T-helper 17 cell (primary cell): ENCODE measurements at places on chromosomes 11 and 22. TPM values are rescaled to one million over a fixed set of nuclear protein-coding genes. Genes with fewer than 3 reads are reported as not detected.
A peak's percentile ranks its signal among the peaks of the same experiment; 100 is the strongest.

GRCh38 chr11:102868339-102868738, 6.4 kb downstream of the MMP12 start:
- no peak overlapping the region for H3K27ac ChIP-seq
- DNase-seq, result no peak
- H3K36me3 ChIP-seq, result no peaks in the 10 kb centered on the region
- H3K27me3 ChIP-seq, result peaks cover 17% of the 10 kb centered on the region
- no peak overlapping the region for H3K4me3 ChIP-seq

DNA sequence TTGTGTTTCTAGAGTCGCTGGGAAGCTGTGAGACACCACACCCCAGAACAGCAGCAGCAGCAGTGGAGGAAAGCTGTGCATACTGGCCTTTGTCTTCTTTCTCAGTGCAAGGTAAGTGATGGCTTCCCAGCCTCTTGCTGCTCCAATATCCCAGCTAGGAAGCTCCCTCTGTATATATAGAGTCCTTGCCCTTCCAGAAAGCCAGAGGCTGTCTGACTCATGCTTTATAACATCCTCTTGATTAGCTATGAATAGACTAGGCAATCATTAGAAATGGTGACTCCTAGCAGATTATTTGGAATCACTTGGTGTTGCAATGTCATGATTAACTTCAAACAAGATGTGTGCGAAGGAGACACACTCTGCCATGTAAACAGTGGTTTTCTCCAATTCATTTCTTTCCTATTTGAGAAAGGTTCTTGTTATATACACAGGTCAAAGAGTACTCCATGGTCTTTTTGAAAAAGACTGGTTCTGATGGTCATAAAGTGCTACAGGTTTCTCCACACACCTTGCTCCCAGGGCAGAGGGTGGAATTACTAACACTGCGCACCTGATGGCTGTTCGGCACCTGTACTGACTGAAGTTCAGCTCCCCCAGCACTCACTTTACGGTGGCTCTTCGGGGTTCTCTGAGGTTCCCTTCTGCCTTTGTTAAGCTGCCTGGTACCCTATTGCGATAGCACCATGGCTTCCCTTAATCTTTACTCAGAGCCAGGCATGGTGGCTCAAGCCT, at the start of gene MMP1:
MMP1 (minus strand) TSS at position 149 of the 735 bp plus-strand sequence; CDS start at position 81, 68 bp downstream.
- H3K4me1 ChIP-seq, result no peaks in the 10 kb centered on the region
- no peaks in the 10 kb centered on the region for H3K36me3 ChIP-seq
- peaks cover 20% of the 10 kb centered on the region for H3K27me3 ChIP-seq
- no peak within 1 kb of the TSS for H3K4me3 ChIP-seq

NAV2 gene
- total RNA-seq, result 0.96 TPM

OTOG gene
- total RNA-seq, result not detected

ROBO4 gene
- total RNA-seq, result not detected

GRCh38 chr11:44575288-44575672, 9.8 kb downstream of the CD82 start:
- peak overlapping the region; percentile 98 for H3K27ac ChIP-seq
- H3K4me1 ChIP-seq, result peaks cover 71% of the 10 kb centered on the region
- peaks cover 3% of the 10 kb centered on the region for H3K36me3 ChIP-seq

SYCE3 gene
- total RNA-seq, result not detected

GRCh38 chr11:73226297-73227006, 8.4 kb downstream of the P2RY2 start:
- no peak for DNase-seq
- H3K27ac ChIP-seq, result no peak overlapping the region
- peaks cover 15% of the 10 kb centered on the region for H3K27me3 ChIP-seq
- H3K4me3 ChIP-seq, result no peak overlapping the region
- peaks cover 7% of the 10 kb centered on the region for H3K36me3 ChIP-seq

OR51A2 gene
- not detected for total RNA-seq

OR51B2 gene
- not detected for total RNA-seq

DNA sequence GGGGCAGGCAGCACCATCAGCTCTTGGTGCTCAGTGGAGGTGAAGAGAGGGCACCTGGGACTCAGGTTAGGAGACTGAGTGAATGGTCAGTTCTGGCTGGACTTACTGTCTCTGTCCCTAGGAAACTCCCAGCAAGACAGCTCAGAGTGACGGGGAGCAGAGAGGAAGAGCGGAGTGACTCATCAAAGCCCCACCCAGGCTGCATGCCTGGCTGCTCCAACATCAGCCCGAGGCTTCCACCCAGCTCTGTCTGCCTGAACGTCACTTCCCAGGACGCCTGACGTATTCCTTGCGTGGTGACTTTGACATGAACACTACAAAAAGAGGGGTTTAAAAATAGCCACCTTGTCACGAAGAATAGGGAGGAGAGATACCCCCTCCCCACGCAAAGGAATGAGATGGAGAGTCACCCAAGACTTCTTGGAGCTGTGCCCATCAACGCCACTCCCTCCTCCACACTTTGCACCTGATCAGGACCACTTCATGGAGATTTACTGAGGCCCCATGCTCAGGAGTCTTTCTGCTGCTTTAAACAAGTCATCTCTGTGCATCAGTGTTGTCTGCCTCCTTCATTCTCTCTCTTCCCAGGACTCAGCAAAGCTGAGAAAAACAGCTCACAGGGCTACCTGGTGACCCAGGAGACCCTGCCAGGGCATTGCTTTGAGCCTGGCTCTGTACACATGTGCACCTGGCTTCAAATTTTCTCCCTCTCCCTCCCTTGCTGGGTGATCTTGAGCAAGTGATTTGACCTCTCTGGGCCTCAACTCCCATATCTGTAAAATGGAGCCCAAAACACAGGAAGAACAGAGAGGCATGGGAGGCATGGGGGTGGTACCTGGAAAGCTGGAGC, 83.1 kb downstream of the MN1 start:
- no peaks in the 10 kb centered on the region for H3K4me1 ChIP-seq
- H3K27me3 ChIP-seq, result peaks cover 6% of the 10 kb centered on the region
- no peak overlapping the region for H3K4me3 ChIP-seq
- no peak for DNase-seq
- H3K27ac ChIP-seq, result no peak overlapping the region

DNA sequence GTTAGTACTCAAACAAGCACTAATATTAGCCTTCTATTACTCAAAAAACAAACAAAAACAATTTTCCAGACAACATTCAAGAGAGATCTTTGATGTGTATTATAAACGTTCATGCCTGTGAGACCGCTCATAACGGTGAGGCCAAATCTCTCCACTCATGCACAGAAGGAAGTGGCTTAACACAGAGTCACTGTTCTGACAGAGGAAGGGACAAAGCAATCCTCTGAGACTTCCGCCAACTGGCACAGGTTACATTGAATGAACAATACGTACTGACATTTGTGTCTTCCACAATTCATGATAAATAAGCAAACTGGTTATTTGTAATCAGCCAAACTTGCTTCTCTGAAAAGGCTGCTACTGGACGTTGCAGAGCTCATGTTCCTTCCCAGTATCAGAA, 30.5 kb downstream of the CHKA start:
- no peaks in the 10 kb centered on the region for H3K4me1 ChIP-seq
- no peak overlapping the region for H3K27ac ChIP-seq
- no peaks in the 10 kb centered on the region for H3K27me3 ChIP-seq
- no peak for DNase-seq
- no peak overlapping the region for H3K4me3 ChIP-seq

- H3K27ac ChIP-seq, result no peak overlapping the region
- H3K36me3 ChIP-seq, result no peaks in the 10 kb centered on the region
- no peak overlapping the region for H3K4me3 ChIP-seq
- no peaks in the 10 kb centered on the region for H3K27me3 ChIP-seq
- DNase-seq, result no peak
- no peaks in the 10 kb centered on the region for H3K4me1 ChIP-seq
These were observed 507.2 kb upstream of the LARGE1 start for GRCh38 chr22:34427436-34427835.

MYBPC3 gene
- total RNA-seq, result not detected

- no peaks in the 10 kb centered on the region for H3K36me3 ChIP-seq
- peaks cover 26% of the 10 kb centered on the region for H3K27me3 ChIP-seq
- no peak for DNase-seq
- H3K27ac ChIP-seq, result no peak overlapping the region
- H3K4me1 ChIP-seq, result peaks cover 6% of the 10 kb centered on the region
These were observed 14.5 kb upstream of the P4HA3 start for GRCh38 chr11:74325649-74326645.

- no peak for DNase-seq
- H3K36me3 ChIP-seq, result no peaks in the 10 kb centered on the region
- no peak overlapping the region for H3K4me3 ChIP-seq
- peaks cover 7% of the 10 kb centered on the region for H3K27me3 ChIP-seq
- H3K4me1 ChIP-seq, result no peaks in the 10 kb centered on the region
- H3K27ac ChIP-seq, result no peak overlapping the region
These were observed 198.4 kb downstream of the ADAMTS15 start for GRCh38 chr11:130646881-130647280.

DNA sequence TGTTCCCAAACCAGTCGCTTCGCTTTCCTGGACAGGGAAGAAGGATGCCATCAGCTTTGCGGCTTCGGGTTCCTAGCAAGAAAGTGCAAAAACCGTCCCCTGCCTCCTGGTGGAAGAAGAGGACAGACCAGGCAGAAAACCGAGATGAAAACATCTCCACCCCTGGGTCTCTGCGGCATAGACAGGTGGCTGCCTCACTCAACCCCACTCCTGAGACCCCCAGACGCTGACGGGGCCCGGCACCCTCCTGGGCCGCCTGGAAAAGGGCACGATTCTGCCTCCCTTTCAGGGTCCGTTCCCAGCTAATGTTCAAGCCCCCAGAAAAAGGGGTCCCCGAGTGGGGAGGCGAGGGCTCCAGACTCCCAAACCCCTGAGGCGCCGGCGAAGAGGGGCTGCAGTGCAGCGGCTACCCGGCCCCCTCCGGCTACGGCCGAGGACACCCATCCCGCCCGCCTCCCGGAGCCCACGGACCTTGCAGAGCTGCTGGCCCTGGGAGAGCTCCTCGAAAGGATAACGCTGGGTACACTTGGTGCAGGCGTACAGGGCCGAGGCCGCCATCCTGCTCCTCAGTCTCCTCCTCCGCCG, 569 bp downstream of the FAM76B start:
- no peaks in the 10 kb centered on the region for H3K27me3 ChIP-seq
- H3K27ac ChIP-seq, result peak overlapping the region; percentile 99
- peak overlapping the region; percentile 97 for H3K4me3 ChIP-seq

POU2AF2 gene
- total RNA-seq, result not detected

GRCh38 chr11:84289381-84289906, 1003.3 kb upstream of the CCDC90B start:
- no peaks in the 10 kb centered on the region for H3K36me3 ChIP-seq
- no peaks in the 10 kb centered on the region for H3K4me1 ChIP-seq
- H3K27me3 ChIP-seq, result no peaks in the 10 kb centered on the region
- DNase-seq, result no peak
- H3K4me3 ChIP-seq, result no peak overlapping the region

GRCh38 chr11:45578316-45578715, 87.1 kb downstream of the CHST1 start:
- no peaks in the 10 kb centered on the region for H3K4me1 ChIP-seq
- DNase-seq, result no peak
- no peak overlapping the region for H3K27ac ChIP-seq

GRCh38 chr11:95699631-95700470, 89.7 kb downstream of the FAM76B start:
- DNase-seq, result no peak
- peaks cover 33% of the 10 kb centered on the region for H3K4me1 ChIP-seq
- no peaks in the 10 kb centered on the region for H3K36me3 ChIP-seq

YPEL4 gene
- total RNA-seq, result 1.2 TPM

GRCh38 chr11:44417731-44418455, 108.0 kb upstream of the ALX4 start:
- no peak overlapping the region for H3K4me3 ChIP-seq
- no peak for DNase-seq
- peaks cover 2% of the 10 kb centered on the region for H3K36me3 ChIP-seq
- no peaks in the 10 kb centered on the region for H3K4me1 ChIP-seq
- peaks cover 46% of the 10 kb centered on the region for H3K27me3 ChIP-seq

DNA sequence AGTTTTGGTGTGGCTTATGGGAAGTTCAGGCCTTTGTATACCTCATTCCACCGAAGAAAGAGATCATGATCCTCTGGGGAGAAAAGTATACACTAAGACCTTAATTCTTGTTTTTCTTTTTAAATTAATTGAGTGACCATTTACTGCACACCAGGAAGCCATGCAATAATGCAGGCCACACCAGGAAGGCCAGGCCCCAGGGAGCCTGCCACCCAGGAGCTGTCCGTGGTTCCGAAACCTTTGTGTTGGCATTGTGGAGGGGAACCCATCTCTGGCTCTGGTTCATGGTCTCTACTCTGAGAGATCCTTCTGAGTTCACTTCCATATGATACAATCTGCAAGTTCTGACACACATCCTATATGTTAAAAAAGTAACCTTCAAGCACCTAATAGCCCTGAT, 291.8 kb downstream of the MIAT start:
- peaks cover 31% of the 10 kb centered on the region for H3K27me3 ChIP-seq
- H3K36me3 ChIP-seq, result peaks cover 4% of the 10 kb centered on the region
- no peak overlapping the region for H3K27ac ChIP-seq
- no peak overlapping the region for H3K4me3 ChIP-seq
- no peaks in the 10 kb centered on the region for H3K4me1 ChIP-seq

- no peaks in the 10 kb centered on the region for H3K27me3 ChIP-seq
- H3K36me3 ChIP-seq, result no peaks in the 10 kb centered on the region
- H3K27ac ChIP-seq, result no peak overlapping the region
- no peaks in the 10 kb centered on the region for H3K4me1 ChIP-seq
These were observed 257.6 kb downstream of the NELL1 start for GRCh38 chr11:20926799-20927540.

GRCh38 chr11:134240592-134240991, 12.6 kb downstream of the THYN1 start:
- DNase-seq, result no peak
- no peaks in the 10 kb centered on the region for H3K27me3 ChIP-seq

- peaks cover 5% of the 10 kb centered on the region for H3K27me3 ChIP-seq
- H3K36me3 ChIP-seq, result no peaks in the 10 kb centered on the region
- H3K4me3 ChIP-seq, result no peak overlapping the region
- no peak for DNase-seq
- no peaks in the 10 kb centered on the region for H3K4me1 ChIP-seq
- H3K27ac ChIP-seq, result no peak overlapping the region
These were observed 21.9 kb upstream of the POLD3 start for GRCh38 chr11:74570266-74571061.

DNA sequence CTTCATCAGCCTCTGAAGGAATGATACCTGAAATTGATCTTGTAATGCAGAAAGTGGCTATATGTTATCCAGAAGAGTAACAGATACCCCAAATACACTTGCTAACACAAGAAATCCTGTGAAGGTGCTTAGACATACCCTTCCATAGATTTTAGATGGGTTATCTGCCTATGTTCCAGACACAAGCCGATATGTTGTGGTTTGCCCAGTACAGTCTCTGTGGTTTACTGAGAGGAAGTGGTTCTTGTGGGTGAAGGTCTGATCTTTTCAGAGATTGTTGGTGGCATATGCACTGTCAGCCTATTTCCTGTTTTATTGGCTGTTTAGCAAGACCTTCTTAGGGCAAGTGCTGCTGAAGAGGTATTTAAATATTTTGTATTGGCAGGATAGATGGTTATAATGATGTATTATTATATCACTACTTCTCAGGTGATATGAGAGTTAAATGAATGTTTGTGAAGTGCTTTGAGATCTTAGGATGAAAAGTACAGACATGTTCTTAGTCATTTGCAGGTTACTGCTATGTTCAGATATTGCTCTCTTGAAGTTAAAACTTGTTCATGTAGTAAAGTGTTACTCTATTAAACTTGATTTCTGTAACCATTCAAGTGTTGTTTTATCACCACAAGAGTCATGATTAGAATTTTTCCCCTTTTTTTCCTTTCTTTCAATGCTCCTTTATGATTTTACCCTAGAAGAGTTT, 8.2 kb downstream of the ARHGEF12 start:
- H3K27ac ChIP-seq, result peak overlapping the region; percentile 82
- no peak for DNase-seq
- H3K36me3 ChIP-seq, result no peaks in the 10 kb centered on the region
- peak overlapping the region; percentile 87 for H3K4me3 ChIP-seq
